B cell (primary cell): ENCODE measurements at places on chromosomes 12 and 14. TPM values are rescaled to one million over a fixed set of nuclear protein-coding genes. Genes with fewer than 3 reads are reported as not detected.

The RNF212B gene
- total RNA-seq: not detected in 2 replicates

The ADCK1 gene
- 10.6 and 13.1 TPM in 2 replicates for total RNA-seq

- H3K4me3 ChIP-seq: no peak overlapping the region
- H3K27me3 ChIP-seq: no peaks in the 10 kb centered on the region
- DNase-seq: no peak
- H3K36me3 ChIP-seq: peaks cover 31% of the 10 kb centered on the region
- H3K27ac ChIP-seq: no peak overlapping the region
These were observed 37.5 kb downstream of the TM7SF3 start for GRCh38 chr12:26976687-26977086.

- no peak overlapping the region for H3K27ac ChIP-seq
- no peaks in the 10 kb centered on the region for H3K36me3 ChIP-seq
- no peak for DNase-seq
These were observed 145.4 kb downstream of the C12orf50 start for GRCh38 chr12:87883806-87884205.

GRCh38 chr14:101559250-101559623 is 2.1 kb upstream of the DIO3 start:
- no peak for DNase-seq
- H3K27ac ChIP-seq: no peak overlapping the region
- no peaks in the 10 kb centered on the region for H3K4me1 ChIP-seq

DNA sequence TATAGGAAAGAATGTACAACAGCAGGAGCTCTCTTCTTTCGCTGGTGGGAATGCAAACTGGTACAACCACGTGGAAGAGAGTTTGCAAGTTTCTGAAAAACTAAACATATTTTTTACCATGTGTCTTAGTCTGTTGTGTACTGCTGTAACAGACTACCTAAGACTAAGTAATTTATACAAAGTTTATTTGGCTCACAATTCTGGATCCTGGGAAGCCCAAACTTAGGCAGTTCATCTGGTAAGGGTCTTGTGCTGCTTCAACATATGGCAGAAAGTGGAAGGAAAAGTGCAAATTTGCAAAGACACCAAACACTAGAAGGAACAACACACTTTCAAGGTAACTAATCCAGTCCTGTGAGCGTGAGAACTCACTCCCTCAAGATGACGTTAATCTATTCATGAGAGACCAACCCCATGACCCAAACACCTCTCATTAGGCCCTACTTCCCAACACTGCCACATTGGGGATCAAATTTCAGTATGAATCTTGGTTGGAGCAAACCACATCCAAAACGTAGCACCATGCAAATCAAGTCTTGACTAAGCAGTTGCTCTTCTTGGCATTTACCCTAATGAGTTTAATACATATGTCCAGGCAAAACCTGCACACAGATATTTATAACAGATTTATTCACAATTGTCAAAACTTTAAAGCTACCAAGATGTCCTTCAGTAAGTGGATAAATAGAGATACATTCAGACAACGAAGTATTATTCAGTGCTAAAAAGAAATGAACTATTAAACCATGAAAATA is 481.9 kb upstream of the FOXG1 start:
- no peak overlapping the region for H3K27ac ChIP-seq
- H3K36me3 ChIP-seq: no peaks in the 10 kb centered on the region
- H3K27me3 ChIP-seq: no peaks in the 10 kb centered on the region
- H3K4me1 ChIP-seq: no peaks in the 10 kb centered on the region
- no peak overlapping the region for H3K4me3 ChIP-seq
- DNase-seq: no peak
